Stimulated activated CD8-positive, alpha-beta memory T cell treated with anti-CD3 and anti-CD28 coated beads, Interleukin-4, amount 100 ng/mL, for 48 hours (primary cell): ENCODE measurements at places on chromosomes 3 and 15.

DNA sequence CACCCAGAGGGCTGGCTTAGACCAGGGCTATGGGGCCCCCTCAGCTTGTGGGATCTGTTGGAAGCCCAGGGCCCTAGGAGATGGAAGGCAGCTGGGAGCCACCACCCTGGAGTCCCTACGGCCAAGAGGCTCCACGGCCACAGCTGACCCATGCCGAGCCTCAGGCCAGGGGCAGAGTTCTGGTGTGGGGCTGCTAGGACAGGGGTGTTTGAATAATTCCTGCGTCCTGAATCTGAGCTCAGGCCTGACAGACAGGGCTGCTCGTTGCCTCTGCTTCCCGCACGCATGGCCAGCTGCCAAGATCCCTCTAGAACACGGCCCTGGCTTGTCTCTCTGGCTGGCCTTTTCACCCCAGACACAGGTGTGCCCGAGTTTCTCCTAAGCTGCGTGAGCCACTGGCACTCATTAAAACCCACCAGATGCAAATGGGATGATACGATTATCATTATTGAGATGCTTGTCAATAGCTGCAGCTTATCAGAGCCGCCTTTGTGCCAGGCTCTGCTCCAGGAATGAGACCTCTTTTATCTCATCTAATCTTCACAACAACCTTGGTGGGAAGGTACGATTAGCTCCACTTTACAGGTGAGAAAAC is 70.2 kb downstream of the EFCAB12 start:
- no peak for DNase-seq

DNA sequence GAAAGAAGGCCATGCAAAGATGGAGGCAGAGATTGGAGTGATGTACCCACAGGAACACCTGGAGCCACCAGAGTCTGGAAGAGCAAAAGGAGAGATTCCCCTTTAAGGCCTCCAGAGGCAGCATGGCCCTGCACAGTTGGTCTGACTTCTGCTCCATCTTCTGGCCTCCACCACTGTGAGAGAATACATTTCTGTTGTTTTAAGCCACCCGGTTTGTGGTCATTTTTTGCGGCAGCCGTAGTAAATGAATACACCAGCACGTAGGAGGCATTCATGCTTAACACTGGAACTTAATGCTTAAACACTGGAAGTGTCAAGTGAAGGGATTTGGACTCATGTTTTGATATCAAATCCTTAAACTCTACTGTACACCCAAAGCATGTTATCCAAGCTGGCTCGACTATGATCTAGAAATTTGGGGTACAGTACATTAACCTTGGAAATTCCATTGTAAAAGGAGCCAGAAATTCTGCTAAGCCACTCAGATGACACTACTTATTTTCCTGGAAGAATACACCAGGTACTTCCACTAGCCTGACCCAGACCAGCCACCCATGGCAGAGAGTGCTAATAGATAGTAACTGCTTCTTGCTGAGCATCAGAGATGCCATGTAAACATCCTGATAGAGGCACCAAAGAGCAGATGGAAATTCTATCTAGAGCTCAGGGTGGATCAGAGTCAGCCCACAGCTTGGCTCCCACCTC is 190.9 kb downstream of the ADAMTS9 start:
- no peak for DNase-seq

DNA sequence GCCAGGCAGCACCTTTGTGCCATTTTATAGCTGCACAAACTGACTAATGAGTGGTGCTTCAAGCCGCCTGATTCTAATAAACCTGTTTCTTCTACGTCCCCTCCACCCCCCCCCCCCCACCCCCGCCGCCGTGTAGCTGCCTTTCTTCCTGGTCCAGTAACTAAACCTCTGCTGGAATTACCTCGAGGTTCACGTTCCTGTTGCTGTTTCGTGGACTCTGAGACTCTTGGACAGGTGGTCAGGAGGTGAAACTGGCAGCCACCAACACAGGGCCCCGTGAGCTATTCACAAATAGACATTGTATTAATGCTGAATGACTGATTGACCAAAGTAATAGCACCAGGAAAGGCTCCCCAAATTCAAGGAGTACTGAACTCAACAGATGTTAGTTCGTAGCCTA is 73.9 kb downstream of the TRIM69 start:
- DNase-seq = no peak

DNA sequence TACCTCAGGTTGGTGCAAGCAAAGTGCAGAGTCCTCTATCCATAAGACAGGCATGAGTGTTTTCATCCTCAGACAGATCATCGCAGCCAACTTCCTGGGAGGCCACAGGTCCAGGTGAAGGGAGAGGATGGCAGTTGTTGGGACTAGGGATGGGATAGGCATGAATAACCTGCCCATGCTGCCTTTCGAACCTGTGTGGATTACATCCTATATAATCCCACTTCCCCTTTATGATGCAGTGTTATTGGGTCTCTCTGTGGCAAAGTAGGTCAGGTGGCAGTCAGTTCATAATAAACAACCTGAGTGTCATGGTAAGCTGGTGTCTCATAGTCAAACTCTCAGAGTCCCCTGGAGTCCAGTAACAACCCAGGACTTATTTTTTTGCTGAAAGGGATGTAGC is 40.4 kb downstream of the CCR3 start:
- DNase-seq = peak; percentile 18

GRCh38 chr3:64290864-64291263 is 65.6 kb upstream of the PRICKLE2 start:
- DNase-seq = no peak

- DNase-seq = no peak
Observed at GRCh38 chr3:178833695-178834094, 237.9 kb downstream of the ZMAT3 start.

DNA sequence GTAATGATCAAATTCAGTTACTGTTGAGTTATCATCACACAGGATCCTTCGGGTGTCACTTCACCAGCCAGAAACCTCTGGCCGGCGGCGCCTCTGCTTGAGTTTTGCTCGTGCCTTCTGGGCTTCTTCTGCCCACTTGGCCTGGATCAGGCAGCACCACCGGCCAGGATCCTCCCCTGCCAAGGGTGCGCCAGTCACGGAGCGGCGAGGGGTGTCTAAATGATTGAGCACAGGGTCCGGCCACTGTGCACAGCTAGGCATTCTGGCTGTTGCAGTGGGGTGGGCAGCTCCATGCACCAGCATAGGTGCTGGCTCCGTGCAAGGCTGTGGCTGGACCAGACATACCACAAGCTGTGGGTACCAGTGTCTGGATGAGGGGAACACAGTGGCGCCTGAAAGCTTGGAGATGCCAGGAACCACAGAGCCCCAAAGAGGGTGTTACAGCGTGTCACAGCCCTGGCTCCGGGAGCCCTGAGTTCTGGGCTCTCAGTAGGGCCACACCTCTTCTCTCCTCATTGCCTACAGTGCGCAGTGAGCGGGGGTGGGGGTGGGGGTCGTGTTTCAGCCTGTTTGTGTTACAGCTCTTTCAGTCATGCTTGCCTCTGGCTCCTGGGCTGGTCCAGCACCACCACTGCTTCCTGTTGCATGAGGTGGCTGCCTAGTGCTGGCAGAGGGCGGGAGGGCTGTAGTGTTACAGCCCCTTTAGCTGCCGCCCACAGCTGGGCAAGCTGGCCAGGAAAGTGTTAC is 169.4 kb downstream of the FNDC3B start:
- DNase-seq = no peak

- no peak for DNase-seq
Observed at GRCh38 chr3:151620071-151620470, 113.7 kb upstream of the AADACL2 start.

GRCh38 chr15:40241269-40242212 is 2.7 kb downstream of the PAK6 start:
- DNase-seq = peak; percentile 15

GRCh38 chr15:52112203-52112750 is 298 bp downstream of the BCL2L10 start:
- DNase-seq = peak; percentile 52

GRCh38 chr15:81087066-81087465 is 47.0 kb upstream of the CFAP161 start:
- no peak for DNase-seq

DNA sequence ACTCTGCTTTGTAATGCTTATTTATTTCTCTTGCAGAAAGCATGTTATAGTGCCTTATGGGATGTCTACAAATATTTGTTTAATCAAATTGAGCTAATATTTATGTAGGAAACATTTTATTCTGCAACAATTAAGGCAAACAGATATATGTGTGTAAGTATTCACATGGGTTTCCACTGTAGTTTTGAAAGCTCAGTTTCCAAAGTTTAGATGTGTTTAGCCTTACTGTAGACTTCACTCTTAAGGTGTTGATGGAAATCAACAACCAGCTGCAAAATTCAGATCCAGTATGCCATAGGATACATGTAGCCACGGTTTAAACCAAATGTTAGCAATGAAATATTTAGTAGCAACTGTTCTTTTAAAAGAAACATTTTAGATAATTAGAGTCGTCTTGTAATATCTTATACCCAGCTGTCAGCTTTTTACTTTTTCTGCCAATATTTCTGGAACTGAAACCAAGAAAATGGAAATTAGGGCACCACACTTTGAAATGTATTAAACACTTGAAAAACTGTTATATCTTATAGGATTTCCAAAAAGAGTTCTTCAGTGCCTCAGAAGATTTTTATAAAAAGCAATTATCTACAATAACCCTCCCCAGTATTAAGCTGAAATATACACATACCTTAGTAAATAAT is 18.5 kb downstream of the PIK3CA start:
- no peak for DNase-seq

GRCh38 chr15:38193496-38193895 is 59.1 kb upstream of the SPRED1 start:
- no peak for DNase-seq

- no peak for DNase-seq
Observed at GRCh38 chr15:26352909-26353308, 420.0 kb downstream of the GABRB3 start.

GRCh38 chr3:122606330-122606729 is 28.9 kb downstream of the PARP15 start:
- no peak for DNase-seq

GRCh38 chr3:126954141-126954842 is 28.6 kb upstream of the PLXNA1 start:
- no peak for DNase-seq

- DNase-seq = no peak
Observed at GRCh38 chr15:66356077-66356358, 467 bp downstream of the TIPIN start.

- no peak for DNase-seq
Observed at GRCh38 chr15:88644741-88645140, 5.9 kb downstream of the ISG20 start.
